ENCODE measurements at places on chromosomes 12 and 14.

DNA sequence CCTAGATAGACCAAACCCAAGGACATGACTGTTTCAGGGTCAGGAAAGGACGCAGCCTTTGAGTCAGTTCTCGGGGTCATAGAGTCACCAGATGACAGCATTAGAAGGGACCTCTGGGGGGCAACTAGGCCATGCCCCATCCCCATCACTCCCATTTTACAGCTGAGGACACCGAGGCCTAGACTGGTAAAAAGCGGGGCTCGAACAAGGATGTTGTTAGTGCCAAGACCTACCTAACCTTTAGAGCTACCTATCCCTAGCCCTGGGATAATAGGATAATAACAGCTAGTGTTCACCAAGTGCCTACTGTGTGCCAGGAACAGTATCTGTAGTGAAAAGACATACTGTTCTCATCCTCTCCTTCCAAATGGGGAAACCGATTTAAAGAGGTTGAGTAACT lies 48.7 kb downstream of the PLEKHG3 start:
- DNase-seq = no peak

- no peak for DNase-seq
These were observed 761.2 kb downstream of the NOVA1 start for GRCh38 chr14:25836636-25837035.

DNA sequence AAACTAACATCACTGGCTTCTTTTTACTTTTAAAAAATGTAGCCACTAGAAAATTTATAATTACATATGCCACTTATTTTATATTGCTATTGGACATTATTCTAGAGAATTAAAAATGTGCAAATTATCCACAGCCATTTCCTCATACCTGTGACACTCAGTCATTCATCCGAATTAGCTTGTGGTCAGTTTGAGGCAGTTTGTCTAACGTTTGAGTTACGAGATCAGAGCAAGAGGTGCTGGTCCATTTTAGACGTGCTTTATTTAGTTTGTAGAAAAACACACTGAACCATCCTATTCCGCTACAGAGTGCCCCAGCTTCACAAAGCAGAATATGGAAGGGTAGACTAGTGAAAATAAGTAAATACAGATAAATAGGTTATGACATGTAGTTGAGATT lies 513.0 kb downstream of the NRXN3 start:
- no peak for DNase-seq

DNA sequence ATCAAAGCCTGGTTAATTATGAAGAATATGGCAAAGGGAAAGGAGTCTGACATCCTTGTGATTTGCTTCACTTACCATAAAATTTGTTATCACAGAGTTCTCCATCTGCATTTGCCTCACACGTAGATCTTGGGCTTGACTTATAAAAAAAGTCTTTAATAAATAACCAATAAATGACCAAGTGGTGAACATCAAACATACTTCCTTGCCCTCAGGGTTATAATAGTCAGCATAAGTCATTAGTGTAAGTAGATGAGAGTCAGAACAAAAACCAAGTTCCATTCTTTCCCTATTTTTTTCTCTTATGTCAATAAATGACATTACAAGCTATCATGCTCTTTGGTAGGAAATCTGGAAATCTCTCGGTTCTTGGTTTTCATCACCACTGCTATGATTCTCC lies 635.4 kb upstream of the ATXN7L3B start:
- DNase-seq = no peak

GRCh38 chr12:51162217-51162616 lies 10.7 kb downstream of the TFCP2 start:
- DNase-seq = no peak

DNA sequence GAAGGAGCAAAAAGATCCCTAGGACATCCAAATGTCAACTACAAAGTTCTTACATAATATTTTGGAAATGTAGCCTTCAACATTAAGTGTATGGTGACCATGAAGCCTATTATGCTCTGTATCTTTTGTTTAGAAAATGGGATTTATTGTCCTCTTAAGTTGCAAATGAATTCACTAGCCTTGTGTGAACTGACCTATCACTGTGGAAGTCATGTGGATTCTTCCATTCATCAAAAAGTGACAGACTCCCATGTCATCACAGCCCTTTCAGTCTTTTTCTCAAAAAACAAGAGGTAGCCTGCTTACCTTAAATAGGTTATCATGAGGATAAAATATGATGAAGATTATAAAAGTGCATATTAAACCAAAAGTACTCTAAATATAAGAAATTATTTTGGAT lies 179.9 kb downstream of the GRIP1 start:
- DNase-seq = no peak

- no peak for DNase-seq
These were observed 49.9 kb downstream of the ZFYVE21 start for GRCh38 chr14:103765526-103765925.

- DNase-seq = no peak
These were observed 327.6 kb downstream of the SOX5 start for GRCh38 chr12:23621900-23622299.

DNA sequence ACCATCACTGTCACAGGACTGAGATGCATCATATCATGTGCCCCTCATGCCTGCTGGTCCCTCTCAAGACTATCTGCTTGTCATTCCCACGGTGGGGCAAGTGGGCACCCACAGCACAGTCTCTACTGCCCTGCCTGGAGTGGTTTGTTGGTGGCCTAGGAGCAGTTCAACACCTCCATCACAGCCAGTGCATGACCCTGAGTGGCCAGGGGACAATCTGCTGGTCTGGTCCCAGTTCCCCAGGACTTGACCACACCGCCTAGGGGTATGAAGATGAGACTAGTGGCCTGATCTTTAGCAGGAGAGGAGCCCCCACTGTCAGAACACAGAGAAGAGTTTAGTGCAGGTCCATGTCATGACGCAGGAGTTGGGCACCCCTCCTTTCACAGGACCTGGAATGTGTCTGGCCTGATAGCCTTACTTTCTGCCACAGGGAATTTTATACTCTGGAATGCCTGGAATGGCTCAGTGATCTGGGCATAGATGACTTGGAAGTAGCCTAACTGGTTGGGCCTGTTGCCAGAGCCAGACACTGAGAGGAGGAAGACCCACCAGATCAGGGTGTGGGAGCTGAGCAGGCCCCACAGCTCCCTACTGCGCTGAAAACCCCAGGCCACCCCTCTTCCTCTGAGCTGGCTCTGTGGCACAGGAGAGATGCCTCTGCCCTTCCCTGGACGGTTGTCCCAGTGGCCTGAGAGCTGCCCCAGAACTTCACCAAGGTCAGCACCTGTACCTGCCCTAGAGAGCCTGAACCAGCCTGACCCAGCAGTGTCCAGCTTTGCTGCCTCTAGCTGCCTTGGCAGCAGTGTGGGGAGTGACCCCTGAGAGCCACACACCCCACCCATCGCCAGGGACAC lies 83.3 kb downstream of the PUS7L start:
- no peak for DNase-seq

GRCh38 chr12:76101739-76102385 lies 17.4 kb upstream of the NAP1L1 start:
- no peak for DNase-seq

DNA sequence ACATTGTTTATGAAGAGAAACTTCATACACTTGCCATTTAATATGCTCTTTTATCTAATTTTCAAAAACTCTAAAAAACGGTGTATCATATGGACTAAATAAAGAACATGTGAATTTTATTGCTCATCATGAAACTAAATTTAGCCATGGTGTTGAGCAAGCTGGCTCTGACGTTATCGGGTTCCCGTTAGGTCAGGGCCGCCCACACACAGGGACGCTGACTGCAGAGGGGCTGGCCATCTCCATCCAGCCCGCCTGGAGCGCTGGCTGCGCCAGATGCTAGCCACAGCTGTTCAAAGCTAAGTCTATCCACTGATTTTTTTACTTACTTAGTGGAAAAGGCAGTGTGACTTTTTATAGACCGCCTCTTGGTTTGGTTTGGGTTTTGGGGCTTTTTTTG lies 36.5 kb upstream of the DYNC1H1 start:
- DNase-seq = no peak

- DNase-seq = no peak
These were observed 311.3 kb downstream of the DPF3 start for GRCh38 chr14:72582582-72582981.

- no peak for DNase-seq
These were observed 4.2 kb upstream of the RPS6KL1 start for GRCh38 chr14:74927225-74927624.

DNA sequence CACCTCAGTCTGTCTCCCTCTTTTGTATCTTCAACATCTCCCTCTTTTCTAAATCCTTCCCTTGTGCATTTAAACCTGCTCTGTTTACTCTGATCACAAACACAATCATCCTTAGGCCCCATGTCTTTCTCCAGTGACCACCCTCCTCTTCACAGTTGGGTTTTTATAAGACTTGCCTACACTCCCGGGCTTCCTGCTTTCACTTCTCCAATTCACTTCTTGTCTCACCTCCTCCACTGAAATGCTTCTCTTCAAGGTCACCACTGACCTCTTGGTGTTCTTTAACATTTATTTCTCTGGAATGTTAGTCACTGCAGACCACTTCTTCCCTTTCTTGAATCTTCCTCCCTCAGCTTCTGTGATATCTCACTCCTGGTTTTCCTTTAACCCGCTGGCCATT lies 8.7 kb upstream of the SMCO2 start:
- DNase-seq = no peak

- DNase-seq = no peak
These were observed 152.4 kb downstream of the TMX1 start for GRCh38 chr14:51392416-51392815.

DNA sequence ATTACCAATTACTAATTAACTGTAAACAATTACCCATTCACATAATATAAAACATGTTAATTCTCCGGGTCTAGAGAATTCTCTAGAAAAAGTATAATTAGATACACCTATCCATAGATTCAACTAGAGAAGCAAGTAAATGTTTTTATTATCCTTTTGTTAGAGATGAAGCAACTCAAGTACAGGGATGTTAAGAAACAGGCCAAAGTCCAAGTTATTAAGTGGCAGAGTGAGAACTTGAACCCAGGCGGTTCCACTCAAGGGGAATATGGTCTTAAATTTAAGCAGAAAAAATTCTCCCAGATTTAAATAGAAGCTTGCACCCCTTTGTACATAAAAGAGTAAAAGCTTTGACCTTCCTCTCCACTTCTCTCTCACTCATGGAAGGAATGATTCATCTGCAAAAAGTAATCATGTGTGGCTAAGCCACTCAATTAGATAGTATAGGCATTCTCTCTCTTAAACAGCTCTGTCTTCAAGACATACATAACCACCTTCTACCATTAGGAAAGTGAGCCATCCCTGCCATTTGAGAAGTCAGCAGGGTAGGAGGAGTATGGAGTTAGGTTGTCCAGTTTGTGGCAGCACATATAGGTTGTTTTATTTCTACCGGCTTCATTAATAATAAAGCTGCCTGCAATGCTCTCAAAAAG lies 34.1 kb downstream of the ERGIC2 start:
- DNase-seq = no peak

DNA sequence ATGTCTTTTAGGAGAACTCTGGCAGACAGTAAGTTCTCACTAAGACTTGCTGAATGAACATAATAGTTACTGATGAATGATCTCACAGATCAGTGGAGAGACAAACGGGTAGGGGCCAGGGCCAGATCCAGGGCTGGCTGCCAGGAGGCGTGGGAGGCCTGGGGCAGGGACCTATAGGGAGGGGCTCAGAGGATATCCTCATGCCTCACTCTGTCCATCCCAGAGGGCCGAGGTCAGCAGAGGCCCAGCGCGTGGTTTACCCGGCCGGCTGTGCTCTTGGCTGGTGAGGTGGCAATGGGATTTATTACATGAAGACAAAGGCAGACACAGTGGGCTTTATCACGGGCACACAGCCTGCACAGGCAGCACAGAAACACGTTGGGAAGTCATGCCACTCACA lies 85.4 kb downstream of the CHGA start:
- no peak for DNase-seq

GRCh38 chr14:79281244-79282152 lies 929.8 kb downstream of the DIO2 start:
- DNase-seq = no peak

DNA sequence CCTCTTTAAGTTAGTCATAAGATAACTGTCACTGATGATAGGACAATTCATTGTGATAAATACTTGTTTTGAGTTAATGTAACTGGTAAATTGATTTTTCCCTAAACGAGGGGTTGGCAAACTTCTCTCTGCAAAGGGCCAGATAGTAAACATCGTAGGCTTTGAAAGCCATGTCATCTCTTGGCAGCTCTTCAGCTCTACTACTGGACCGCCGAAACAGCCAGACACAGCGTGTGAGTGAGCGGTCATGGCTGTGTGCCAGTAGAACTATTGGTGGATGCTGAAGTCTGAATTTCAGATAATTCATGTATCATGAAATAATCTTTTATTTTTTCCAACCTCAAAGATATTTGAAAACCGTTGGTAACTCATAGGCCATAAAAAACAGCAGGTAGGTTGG lies 9.9 kb downstream of the PIWIL1 start:
- DNase-seq = no peak

GRCh38 chr14:93861836-93862235 lies 65.3 kb upstream of the FAM181A start:
- no peak for DNase-seq

DNA sequence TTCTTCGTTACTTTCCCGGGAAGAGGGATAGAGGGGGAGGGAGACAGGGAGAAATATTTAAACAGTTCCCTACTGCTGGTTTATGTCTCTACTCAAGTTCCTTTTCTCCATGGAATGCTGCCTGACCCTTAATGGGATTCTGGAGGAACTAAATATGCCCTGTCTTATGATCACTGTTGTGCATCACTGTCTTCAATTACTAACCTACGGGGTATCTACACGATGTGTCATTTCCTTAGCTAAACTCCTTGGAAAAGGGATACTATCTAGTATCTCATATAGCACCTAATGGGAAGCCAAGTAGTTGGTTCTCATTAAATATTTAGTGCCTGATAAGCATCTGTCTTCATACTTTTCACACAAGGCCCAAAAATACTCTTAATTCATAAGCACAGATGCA lies 37.5 kb upstream of the FBLN5 start:
- no peak for DNase-seq

DNA sequence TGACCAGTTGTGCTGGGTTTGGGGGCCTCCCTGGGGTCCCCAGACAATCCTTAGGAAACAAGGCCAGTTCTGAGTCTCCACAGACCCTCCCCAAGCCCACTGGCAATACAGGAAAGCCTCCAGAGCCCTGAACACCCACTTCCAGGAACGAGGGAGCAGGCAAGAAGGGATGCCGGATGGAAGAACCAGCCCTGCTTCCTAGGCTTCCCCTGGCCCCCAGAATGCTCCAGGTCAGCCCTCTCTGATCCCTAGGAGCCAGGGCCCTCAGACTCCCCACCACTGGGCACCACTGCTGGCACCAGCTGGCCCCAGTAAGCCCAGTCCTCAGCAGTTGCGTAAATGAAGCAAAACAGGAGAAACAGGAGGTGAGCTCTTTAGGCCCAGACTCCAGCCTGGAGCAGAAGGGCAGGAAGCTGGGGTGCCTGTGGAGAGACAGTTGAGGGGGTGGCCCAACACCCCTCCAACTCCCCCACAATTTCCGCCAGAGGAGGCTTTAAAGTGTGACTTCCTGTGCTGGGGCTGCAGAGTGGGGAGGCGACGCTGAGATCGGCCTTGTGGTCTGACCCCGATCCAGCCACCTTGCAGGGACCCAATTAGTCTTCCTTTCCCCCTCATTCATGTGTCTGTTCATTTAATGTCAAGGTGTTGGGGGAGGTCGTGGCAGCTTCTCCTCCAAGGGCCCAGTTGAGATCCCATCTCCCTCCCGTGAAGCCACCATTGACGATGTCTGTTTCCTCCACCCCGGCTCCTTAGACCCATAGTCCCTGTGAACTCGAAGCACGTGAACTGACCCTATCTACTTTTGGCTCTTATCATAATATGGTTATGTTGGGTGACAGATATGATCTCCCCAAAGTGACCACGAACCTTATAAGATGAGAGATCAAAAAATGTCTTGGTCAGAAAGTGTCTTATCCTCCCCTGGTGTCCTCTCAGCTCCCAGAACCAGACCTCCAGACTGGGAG lies 4.7 kb downstream of the TNFRSF1A start:
- peak; percentile 41 for DNase-seq

All from activated CD4-positive, CD25-positive, alpha-beta regulatory T cell treated with anti-CD3 and anti-CD28 coated beads, Interleukin-2, amount 50 U/mL, for 72 hours (primary cell).